ENCODE measurements at places on chromosomes 11 and 22.

GRCh38 chr11:47483457-47483856, 34.5 kb upstream of the RAPSN start:
- no peak for DNase-seq

- DNase-seq = no peak
Measured at GRCh38 chr22:33927752-33928151, 7.5 kb upstream of the LARGE1 start.

- no peak for DNase-seq
Measured at GRCh38 chr11:91947215-91947820, 277.3 kb upstream of the FAT3 start.

DNA sequence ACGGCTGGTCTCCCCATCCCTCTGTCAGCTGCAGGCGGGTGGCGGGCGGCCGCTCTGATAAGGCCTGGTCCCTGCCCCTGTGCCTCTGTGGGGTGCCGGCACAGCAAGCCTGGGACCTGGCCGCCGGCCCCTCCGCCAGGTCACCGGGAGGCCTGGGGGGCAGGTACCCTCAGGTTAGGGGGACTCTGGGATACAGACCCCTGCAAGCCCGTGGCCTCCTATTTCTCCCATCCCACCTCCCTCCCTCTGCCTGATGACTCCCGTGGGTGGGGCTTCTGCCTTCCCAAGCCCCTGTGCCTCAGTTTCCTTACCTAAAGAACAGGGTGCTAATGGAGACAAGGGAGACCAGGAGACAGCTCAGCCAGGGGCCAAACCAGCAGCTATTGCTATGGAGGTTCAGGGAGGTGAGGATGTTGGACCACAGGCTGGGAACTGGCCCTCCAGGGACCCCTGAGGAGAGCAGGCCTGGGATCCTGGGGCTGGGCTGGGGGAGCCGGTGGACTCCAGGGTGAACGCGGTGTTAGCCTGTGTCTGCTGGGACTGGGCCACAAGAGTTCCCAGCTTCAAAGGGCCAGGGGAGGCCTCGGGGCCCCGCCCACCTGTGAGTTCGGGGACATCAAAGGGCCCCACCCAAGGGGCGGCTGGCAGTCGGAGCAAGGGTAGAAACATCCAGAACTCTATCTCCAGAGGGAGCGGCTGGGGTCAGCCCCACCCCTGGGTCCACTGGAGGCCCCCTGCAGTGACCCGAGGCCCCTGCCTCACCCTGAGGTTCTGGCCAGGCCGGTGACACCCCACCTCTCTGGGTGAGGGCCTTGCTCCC, 32.0 kb upstream of the TH start:
- DNase-seq = no peak

DNA sequence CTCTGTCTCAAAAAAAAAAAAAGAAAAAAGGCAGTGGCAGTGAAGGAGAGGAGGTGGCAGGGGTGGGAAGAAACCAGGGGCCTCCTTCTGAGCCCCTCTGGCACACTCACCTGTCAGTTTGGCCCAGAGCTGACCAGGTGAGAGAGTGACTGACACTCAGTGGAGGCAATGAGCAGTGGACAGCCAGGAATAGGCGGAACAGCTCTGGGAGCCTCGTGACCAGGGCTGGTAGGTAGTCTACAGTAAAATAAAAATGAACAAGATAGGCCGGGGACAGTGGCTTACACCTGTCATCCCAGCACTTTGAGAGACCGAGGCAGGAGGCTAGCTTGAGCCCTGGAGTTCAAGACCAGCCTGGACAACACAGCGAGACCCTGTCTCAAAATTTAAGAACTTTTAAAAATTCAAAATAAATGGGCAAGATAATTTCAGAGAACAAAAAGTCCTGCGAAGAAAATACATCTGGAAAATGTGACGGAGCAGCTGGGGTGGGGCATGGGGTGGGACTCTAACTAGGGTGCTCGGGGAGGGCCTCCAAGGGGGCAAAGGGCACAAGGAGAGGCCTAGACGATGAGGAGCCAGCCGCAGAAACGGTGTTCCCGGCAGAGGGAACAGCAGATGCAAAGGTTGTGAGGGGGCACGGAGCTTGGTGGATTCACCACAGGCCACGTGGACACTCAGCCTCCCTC, 3.8 kb upstream of the PDXP start:
- DNase-seq = no peak

- DNase-seq = no peak
Measured at GRCh38 chr22:41951898-41952474, at the start of gene SMIM45. Gene SMIM45, plus strand, starts transcription at chr22:41952150.

- no peak for DNase-seq
Measured at GRCh38 chr22:49573109-49573765, 254.4 kb downstream of the BRD1 start.

DNA sequence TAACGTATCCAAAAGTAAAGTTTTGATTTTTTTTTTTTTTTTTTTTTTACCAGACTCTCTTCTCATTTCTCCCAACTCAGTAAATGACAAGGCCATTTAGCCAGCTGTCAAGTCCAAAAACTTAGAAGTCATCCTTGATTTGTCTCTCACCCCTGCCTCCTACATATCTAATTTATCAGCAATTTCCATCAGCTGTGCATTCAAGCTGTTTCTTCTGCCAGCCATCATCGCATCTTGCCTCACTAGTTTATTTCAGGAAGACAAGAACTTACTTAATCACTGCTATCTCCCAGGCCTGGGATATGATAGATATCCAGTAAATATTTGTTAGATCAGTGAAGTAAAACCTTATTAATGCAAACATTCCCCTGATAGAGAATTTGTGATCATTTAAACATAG, 47.6 kb downstream of the SCGB1A1 start:
- no peak for DNase-seq

DNA sequence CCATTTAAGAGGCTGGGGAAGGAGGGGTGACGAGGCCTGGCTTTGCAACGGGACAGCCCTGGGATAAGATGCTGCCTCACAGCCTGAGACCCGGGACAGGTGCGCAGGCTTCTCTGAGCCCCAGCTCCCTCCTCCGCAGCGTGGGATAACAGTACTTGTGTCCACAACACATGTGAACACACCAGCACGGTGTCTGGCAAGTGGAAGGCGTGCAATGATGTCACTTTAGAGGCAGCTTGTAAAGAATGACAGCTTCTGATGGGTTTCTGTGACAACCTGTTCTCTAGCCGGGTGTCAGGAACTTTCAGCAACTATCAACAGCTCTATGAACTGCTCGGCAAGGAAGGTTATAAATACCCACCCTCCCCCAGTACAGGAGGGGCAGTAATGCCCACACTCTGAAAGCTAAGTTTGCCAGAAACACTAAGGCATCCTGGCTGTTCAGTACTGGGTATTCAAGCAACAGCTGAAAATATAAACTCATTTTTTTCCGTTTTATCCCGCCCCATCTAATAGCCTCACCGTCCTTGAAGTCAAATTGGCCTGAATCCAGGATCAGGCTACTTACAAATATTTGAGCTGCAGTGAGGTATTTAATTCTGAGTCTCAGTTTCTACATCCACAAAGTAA, 59.7 kb downstream of the MYH9 start:
- DNase-seq = no peak

DNA sequence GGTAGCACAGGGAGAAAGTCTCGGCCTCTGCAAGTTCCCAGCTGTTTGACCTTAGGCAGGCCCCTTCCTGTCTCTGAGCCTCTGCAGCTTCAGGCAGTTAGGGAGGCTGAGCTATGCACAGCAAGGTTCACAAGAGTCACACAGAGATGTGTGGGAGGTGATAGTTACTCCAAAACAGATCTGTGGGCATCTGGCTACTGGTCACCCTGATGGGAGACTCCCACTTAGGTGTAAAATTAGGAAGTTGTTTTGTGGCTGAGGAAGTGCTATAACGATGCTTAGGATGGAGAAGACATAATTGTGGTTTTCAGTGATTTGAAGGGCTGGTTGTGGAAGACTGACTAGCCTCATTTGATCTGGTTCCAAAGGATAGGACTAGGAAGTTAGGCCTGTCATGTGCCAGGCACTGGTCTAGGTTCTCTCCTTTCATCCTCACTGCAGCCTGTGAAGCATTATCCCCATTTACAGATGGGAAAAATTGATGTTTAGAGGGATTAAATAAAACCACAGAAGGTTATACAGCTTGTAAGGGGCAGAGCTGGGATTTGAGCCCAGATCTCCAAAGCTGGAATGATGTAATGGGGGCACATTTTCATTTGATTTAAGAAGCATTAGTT, 13.5 kb downstream of the ACO2 start:
- no peak for DNase-seq

- DNase-seq = no peak
Measured at GRCh38 chr11:16897470-16898061, 116.6 kb downstream of the PLEKHA7 start.
